ACHN (cell line): ENCODE measurements at places on chromosomes 6 and 20.
A peak's percentile ranks its signal among the peaks of the same experiment; 100 is the strongest.

DNA sequence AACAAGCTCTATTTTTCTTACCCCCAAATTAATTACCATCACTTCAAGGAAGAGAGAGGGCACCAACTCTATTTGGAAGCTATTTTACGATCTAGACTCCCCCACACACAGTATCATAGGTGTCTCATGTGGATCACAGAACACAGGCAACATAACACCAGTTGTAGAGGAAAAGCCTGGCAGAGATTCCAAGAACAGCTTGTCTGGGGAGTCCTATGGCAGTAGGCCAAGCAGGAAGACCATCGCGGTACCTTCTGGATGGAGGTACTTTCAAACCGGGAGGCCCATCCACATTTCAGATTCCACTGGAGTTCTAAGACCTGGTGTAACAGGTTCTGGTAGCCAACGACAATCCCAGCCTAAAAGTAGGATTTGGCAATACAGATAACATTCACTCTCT lies 37.6 kb upstream of the SPDEF start:
- no peak for DNase-seq

GRCh38 chr20:48360342-48360975 lies 467.3 kb downstream of the PREX1 start:
- no peak for DNase-seq

GRCh38 chr6:143005816-143006215 lies 54.9 kb upstream of the AIG1 start:
- no peak for DNase-seq

GRCh38 chr20:34713194-34713943 lies 9.2 kb downstream of the TP53INP2 start:
- peak; percentile 91 for DNase-seq

DNA sequence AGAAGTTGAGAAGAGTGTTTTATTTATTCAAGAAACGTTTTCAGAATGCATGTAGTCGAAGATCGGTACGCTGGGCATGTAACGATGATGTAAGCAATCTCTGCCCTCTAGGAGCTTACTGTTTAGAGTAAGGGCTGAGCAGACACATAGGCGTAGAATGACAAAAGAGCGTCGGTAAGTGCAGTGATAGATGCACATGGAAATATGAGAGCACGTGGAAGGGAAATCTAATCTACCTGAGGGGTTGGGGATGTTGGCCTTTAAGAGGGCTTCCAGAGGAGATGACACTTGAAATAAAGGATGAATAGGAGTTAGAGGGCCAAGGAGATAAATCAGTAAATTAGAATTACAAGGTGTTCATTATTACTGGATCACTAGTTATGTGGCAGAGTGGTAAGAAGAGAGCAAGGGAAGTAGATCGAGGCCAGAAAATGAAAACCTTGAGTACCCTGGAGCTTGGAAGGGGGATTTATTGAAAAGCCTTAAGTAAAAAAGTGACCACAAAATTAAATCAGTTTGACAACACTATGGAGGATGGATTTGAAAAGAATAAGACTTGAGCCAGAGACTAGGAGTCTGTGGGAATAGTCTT lies 782 bp downstream of the TRMT11 start:
- no peak for DNase-seq

DNA sequence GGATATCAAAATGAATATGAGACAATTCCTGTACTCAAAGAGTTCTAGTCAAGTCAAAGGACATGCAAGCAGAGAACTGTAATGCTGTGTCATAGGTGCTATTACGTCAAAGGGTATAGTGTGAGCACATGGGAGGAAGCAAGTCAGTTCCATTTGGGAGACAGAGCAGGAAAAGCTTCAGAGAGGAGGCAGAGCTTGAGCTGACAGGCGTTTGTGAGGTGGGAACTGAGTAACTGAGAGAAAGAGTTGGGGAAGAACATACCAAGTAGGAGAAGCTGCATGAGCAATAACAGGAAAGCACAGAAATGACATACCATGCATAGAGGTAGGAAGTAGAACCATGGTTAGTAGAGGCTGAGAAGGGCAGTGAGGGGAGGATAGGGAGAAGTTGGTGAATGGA lies 15.2 kb upstream of the SSR1 start:
- no peak for DNase-seq

DNA sequence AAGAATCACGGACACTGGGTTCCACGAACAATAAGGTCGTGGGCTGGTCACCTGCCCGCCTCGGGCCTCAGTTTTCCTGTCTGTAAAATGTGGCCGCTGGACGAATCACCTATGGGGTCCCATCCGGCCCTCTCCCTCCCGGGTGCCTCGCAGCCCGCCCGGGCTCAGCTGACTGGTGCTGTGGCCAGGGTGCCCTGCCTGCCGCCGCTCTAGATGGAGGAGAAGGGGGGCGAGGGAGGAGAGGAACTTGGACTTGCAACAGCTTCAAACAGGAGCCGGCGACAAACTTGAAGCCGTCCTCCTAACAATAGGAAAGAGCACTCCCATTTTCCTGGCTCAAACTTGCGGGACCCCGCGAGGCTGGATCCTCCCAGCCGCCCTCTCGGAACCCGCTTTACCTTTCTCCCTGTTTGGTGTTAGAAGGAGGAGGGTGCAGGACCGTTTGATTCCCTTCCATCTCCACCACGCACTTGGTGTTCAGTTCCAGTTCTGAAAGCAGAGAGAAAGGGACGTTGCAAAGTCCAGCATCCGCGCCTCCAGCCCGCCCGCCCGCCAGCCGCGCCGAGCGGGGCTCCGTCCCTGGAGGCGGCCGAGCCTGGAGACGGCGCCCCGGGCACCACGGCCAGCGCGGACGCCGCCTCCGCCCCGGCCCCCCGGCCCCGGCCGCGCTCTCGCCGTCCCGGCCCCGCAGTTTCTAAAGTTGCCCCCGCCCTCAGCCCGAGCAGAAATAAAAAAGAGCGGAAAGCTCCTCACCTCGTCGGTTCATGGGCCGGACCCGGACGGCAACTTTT lies 584 bp downstream of the KIF13A start:
- DNase-seq = peak; percentile 53

GRCh38 chr20:2084703-2085102 lies 16.9 kb upstream of the STK35 start:
- no peak for DNase-seq

GRCh38 chr6:99151634-99152346 lies 197.7 kb downstream of the FAXC start:
- peak; percentile 63 for DNase-seq

DNA sequence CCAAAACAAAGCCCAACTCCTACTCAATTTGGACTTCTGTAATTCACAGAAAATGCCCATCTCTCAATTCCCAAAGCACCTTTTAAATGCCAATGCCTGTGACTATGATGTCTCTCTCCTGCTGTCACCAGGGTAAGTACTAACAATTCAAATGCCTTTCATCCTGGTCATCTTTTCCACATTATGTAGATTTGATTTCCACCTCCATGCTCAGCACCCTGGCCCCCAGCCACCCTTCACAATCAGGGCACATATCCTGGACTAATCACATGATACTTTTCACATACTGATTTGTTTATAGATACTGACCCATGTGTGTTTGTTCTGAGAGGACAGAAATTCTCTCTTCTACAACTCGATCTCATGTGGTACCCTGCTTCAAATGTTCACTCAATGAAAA lies 236.3 kb downstream of the PTPRK start:
- no peak for DNase-seq

DNA sequence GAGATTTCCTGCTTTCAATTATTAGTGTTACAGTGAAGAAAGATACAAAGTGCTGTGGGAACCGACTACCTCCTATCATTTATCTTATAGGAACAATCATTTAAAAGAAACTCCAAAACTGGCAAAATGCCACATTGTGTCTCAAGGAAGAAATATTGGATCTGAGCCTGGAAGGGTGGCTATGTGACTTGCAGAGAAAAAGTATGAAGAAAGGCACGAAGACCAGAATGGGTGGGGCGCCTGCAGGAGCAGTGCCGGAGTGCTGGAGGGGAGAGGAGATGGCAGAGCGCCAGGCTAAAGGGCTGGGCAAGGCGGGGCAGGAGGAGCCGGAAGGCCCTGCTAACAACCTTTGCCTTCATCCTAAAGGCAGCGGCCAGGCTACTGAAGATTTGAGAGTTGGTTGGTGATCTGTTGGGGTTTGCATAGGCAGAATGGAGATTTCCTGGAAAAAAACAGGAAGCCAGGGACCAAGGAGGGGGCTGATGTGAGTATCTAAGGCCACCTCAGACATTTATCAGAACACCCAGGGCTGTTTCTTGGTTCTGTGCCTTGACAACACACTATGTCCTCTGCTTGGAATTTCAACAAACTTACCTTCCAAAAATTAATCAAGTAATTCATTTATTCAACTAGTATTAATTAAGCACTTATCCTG lies 125.6 kb downstream of the MAFB start:
- DNase-seq = no peak

GRCh38 chr20:10667560-10668167 lies 6.1 kb downstream of the JAG1 start:
- DNase-seq = no peak

DNA sequence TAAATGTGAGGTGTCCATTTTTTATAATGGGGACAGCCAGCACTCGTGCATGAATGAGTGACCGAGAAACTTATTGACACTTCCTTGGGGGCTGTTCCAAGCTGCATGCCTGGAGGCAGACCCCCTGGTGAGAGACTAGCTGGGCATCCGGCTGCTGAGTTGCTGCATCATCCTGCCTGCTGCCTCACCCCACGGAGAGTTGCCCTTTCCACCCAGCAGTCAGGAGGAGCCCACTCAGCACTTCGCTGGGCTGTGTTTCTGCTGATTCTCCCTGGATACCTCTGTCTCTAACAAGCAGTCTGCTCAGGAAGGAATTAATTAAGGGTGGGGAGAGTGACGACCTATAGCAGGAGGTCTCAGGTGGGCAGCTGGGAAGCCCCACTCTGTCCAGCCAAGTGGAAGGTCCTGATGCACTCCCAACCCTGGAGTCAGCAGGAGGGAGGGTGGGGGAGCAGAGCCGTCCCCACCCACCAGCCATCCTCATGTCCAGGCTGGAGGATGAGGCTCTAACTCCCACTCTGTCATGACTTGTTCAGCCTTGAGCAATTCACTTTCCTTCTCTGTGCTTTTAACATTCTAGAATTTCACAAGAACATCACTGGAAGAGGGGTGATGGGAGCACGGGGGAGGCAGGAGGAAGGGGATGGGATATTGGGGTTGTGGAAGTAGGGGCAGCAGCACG lies 177.3 kb downstream of the LRFN2 start:
- DNase-seq = no peak

- no peak for DNase-seq
These were observed 5.6 kb downstream of the SGK2 start for GRCh38 chr20:43564455-43564854.

GRCh38 chr6:106666282-106667021 lies 37.1 kb downstream of the QRSL1 start:
- no peak for DNase-seq

- DNase-seq = peak; percentile 94
These were observed 22.9 kb downstream of the FAM110A start for GRCh38 chr20:856361-856775.

GRCh38 chr6:32973144-32974015 lies 5.0 kb downstream of the BRD2 start:
- DNase-seq = peak; percentile 23

DNA sequence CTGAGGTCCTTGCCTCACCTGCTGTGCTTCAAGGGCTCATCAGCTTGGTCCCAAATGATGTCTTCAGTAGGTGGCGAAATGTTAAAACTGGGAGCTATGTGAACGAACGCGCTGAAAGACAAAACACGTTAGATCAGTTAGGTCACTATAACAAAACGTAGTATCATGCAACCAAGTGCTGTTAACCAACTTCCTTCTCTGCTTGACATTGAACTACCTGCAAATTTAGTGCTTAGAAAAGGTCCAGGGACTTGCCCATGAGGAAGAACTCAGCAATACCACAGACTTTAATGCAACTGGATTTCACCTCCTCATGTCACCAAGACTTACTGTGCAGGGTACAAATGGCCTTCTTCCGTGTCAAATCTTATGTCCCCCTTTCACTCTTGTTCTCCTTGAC lies 24.8 kb downstream of the BACH2 start:
- no peak for DNase-seq

- DNase-seq = peak; percentile 17
These were observed 266.4 kb downstream of the SAMD5 start for GRCh38 chr6:147774856-147775255.

DNA sequence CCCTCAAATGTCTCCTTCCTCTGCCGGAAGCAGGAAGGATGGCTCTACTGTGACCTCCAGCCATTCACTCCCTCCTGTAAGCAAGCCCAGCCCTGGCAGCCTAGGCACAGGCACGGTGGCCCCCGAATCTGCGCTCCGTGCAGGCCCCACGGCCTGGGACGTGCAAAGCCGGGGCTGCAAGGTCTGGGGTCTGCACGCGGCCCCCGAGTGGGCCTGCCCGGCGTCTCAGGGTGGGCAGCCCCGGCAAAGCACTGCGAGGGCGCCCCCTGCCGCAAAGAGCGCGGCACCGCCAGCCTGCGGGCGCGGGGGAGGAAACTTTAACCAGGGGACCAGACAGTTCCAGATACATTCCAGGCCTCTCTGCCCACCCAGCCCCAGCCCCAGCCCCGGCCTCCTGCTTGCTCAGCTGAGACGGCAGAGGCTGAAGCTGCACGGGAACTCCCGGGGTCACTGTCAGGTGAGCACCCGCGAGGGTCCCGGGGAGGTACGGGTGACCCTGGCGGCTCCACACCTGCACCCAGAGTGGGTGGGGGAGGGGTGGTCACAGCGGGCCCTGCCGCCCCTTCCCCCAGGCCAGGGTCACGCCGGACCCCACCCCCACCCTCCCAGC lies 98.8 kb downstream of the ASXL1 start:
- peak; percentile 63 for DNase-seq

DNA sequence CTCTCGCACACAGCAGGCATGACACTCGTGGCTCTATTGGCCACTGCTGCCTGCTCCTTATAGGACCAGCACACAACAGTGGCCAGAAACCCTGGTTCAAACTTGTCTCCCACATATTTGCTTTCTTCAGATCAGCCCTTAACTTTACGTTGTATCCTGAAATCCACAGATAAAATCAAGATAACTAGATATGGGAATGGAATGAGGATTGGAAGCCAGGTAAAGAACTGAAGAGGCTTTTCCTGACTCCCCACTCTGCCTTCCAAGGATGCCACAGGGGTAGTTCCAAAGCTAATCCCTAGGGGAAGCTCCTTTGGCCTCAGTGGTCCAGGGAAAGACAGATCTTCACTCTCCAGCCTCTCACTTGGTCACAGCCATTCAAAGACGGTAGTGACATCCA lies 86.5 kb downstream of the INSM1 start:
- no peak for DNase-seq

DNA sequence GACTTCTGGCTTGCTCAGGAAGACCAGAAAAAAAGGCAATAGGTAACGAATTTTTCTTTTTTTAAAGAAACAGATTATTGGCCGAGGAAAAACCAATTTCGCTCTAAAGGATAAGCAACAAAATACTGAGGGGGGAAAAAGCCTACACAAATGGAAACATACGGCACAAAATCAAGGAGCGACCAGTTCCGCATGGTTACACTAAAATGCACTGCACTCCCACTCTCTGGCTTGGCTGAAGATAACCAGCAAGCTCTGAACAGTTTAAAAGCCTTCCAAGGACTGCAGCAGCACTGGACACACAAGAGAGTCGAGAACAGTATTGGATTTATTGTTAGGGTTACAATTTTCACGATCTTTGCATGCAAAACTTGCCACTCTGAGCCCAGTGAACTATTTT lies 881 bp upstream of the MAP7 start:
- peak; percentile 10 for DNase-seq

DNA sequence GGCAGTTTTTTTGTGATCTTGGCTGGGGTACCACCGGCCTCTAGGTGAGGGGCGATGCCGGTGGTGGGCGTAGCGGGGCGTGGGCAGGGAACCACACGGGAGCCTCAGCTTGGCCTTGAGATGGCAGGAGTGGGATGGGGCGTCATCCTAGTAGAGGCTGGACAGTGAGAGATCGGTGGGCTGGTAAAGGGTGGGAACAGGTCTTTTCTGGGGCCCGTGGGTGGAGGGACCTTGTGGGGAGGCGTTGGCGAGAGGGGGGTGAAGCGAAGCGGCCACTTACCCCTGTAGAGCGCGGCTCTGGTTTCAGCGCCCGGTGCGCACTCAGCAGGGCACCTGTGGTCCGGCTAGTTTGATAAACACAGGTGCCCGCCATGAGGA lies 12.0 kb downstream of the ITPR3 start:
- no peak for DNase-seq
